ENCODE measurements at places on chromosomes 2 and 18. TPM values are rescaled to one million over a fixed set of nuclear protein-coding genes. Genes with fewer than 3 reads are reported as not detected.

LRP1B gene
- total RNA-seq = under 0.01 TPM

CNRIP1 gene
- total RNA-seq = 62.9 TPM

MALL gene
- total RNA-seq = 6.7 TPM

SP9 gene
- total RNA-seq = not detected

EPHA4 gene
- total RNA-seq = 8.9 TPM

AOX1 gene
- total RNA-seq = 36.7 TPM

PLEK gene
- total RNA-seq = not detected

PHOSPHO2 gene
- 1.7 TPM for total RNA-seq

FAP gene
- total RNA-seq = 40.7 TPM

RGPD4 gene
- total RNA-seq = not detected

REG1B gene
- total RNA-seq = not detected

CNTNAP5 gene
- not detected for total RNA-seq

PAIP2B gene
- total RNA-seq = 0.67 TPM

MYO5B gene
- 0.17 TPM for total RNA-seq

IL36B gene
- not detected for total RNA-seq

CRYGC gene
- not detected for total RNA-seq

CHCHD5 gene
- 28.1 TPM for total RNA-seq

RAB27B gene
- 1.3 TPM for total RNA-seq

KLF7 gene
- 14.0 TPM for total RNA-seq

TUBA3E gene
- total RNA-seq = not detected

GAL3ST2 gene
- not detected for total RNA-seq

KLHL41 gene
- 0.34 TPM for total RNA-seq

SLC14A1 gene
- total RNA-seq = 4.5 TPM

L3MBTL4 gene
- under 0.01 TPM for total RNA-seq

KCNS3 gene
- total RNA-seq = 2.7 TPM

UGT1A10 gene
- total RNA-seq = not detected

RFTN2 gene
- total RNA-seq = 3.7 TPM

SERPINB13 gene
- total RNA-seq = not detected

GRB14 gene
- not detected for total RNA-seq

TXNL1 gene
- total RNA-seq = 58.5 TPM

LMAN2L gene
- 20.2 TPM for total RNA-seq

POTEF gene
- not detected for total RNA-seq

CD226 gene
- total RNA-seq = under 0.01 TPM

AMER3 gene
- not detected for total RNA-seq

NLRC4 gene
- not detected for total RNA-seq

KCNK3 gene
- total RNA-seq = not detected

ARHGAP15 gene
- not detected for total RNA-seq

STRN gene
- total RNA-seq = 5.1 TPM

COL4A3 gene
- not detected for total RNA-seq

MYCN gene
- not detected for total RNA-seq

SCN9A gene
- total RNA-seq = 13.6 TPM

All from bronchus fibroblast of lung (primary cell).